NCI-H460 (cell line): ENCODE measurements at places on chromosomes 16 and 17. TPM values are rescaled to one million over a fixed set of nuclear protein-coding genes. Genes with fewer than 3 reads are reported as not detected.

RCVRN gene
- not detected in 2 replicates for total RNA-seq

USP43 gene
- 7.7 and 8.3 TPM in 2 replicates for total RNA-seq

MILR1 gene
- 2.4 and 2.7 TPM in 2 replicates for total RNA-seq

ITGB3 gene
- total RNA-seq, result not detected in 2 replicates

AURKB gene
- total RNA-seq, result 64.1 and 69.2 TPM in 2 replicates

CENPV gene
- total RNA-seq, result 60.1 and 61.4 TPM in 2 replicates

BTBD17 gene
- total RNA-seq, result not detected in 2 replicates

SCARF1 gene
- 0.23 TPM in 1 of 2 replicates, not detected in the other for total RNA-seq

RAD51C gene
- 51.0 and 76.2 TPM in 2 replicates for total RNA-seq

GLIS2 gene
- total RNA-seq, result 4.3 and 6.3 TPM in 2 replicates
